ENCODE measurements at places on chromosomes 4 and X.

DNA sequence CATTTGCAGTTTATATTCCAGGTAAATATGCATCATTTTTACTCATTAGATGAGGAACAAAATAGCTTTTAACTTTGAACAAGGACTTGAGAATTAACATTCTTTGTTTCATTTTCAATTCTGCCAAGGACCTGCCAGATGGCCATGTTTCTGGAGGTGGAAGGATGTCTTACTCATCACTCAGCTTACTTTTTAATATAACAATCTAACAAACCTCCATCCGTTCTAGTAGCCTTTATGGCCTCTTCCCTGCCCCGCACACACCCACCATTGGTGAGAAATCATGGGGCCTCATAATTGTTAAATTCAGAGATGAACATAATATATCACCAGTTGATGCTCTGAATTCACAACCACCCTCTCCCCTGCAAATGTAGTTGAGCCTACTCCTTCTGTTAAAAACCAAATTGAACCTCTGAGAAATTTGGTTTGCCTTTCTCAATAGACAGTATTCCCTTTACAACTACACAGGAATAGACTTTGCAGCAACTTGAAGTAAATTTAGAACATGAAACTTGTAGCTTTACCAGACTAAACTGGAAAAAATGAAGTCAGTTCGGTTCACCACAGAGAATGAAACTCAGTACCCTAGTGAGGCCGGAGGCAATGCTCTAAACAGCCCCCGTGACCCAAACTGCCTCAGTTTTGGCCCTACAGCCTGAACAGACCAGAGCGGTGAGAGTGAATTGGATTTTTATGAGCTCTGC is 50.1 kb upstream of the ACSL4 start:
- DNase-seq, result no peak

DNA sequence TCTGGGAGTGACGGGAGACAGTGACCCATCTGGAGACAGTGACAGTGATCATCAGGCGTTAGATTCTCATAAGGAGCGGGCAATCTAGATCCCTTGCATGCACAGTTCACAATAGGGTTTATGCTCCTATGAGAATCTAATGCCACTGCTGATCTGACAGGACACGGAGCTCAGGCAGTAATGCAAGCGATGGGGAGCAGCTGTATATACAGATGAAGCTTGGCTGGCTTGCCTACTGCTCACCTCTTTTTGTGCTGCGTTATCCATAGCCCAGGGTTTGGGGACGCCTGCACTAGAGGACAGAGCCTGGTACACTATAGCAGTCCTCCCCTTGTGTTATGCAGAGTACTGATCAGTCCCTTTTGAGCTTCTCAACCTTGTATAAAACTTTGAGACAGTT is 23.5 kb downstream of the NFKB1 start:
- no peak for DNase-seq

DNA sequence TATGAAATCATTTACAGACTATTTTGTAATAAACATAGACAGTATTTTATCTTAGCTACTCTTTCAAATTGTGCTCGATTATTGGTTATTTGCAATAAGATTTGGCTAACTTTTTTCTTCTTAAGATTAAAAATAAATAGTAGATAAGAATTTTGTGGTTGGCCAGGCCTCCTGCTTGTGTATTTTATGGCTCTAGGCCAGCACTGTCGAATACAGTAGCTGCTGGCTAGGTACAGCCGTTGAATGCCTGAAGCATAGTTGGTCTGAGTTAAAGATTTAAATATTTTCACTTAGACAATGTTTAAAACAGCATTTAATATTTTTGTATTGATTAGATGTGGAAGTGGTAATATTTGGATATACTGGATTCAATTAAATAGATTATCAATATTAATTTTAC is 481.0 kb downstream of the SPRY1 start:
- no peak for DNase-seq

DNA sequence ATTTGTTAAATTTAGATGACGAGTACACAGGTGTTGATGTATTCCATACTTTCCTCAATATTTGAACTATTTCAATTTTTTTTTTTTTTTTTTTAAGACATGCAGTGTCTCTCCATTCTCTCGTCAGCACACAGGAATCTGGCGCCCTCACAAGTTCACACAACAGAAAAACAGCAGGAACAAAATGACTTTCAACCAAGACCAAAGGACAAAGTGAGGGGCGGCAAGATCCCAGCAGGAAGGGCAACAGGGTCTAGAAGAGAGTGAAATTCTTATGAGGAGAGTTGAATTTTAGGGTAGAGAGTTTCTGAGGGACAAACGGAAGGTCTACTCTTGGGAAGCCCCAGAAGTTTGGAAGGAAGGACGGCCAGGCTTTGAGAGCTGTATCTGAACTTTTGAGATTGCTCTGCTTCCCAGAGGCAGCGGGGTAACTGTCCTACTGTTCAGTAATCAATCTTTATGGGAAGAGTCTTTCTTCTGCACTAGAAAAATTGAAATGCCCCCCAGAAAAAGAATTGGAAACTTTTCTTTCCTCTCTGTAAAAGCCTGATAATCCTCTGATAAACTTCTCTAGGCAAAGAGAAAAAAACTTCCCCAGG is 760.2 kb downstream of the RAB28 start:
- DNase-seq, result no peak

DNA sequence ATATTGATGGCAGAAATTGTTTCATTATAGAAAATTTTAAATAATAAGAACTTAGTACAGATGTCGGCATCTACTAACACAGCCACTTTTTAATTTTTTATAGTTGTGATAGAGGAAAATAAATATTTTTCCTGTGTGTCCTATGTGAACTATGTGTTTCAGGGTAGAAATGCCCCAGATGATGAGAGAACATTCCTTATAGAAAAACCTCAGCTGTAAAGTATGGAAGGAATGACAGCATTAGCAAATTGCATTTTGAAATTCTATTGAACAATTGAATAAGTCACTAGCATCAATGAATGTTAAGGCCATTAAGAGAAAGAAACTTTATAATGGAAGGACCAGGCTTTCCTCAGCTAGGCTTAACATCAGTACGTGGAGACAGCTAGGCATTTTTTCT is 149.2 kb downstream of the CFAP299 start:
- DNase-seq, result no peak

DNA sequence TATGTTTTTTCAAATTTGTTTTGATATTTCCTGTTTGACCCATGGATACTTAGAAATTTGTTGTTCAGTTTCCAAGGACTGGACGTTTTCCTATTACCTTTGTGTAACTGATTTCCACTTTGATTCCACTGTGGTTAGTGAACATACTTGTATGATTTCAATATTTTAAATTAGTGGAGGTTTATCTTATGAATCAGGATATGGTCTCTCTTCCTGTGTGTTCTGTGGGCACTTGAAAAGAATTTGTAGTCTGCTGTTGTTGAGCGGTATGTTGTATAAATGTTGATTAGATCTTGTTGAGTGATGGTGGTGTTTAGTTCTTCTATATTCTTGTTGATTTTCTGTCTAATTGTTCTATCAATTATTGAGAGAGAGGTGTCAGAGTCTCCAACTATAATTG is 21.2 kb upstream of the LAMTOR3 start:
- no peak for DNase-seq

- no peak for DNase-seq
Observed at GRCh38 chrX:19675731-19676130, 160.4 kb upstream of the MAP3K15 start.

DNA sequence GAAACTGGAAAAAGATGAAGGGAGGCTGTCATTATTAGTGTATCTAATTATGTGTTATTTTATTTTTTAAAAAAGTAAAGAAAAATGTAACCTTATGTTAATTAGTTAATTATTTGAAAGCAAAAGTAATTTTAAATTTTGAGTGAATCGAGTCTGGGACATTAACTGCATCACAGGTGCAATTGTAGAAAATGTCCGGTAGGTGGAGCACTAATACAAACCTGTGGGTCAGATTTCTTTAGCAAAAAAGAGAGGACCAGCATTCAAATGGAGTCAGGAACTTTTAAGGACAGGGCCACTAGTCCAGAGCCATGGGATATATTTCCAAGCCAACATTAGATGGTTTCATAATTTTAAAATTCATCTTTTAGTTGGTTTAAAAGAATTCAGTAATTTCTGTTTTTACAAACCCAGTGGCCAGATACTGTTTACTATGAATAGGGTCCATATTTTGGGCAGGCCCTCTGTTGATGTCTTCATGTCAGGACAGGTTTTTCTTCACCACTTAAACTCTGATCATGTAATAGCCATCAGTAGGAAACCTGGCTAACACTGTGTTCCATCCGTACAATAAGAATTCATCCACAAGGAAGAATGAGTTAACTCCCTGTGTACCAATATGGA is 27.2 kb downstream of the BST1 start:
- peak; percentile 72 for DNase-seq

DNA sequence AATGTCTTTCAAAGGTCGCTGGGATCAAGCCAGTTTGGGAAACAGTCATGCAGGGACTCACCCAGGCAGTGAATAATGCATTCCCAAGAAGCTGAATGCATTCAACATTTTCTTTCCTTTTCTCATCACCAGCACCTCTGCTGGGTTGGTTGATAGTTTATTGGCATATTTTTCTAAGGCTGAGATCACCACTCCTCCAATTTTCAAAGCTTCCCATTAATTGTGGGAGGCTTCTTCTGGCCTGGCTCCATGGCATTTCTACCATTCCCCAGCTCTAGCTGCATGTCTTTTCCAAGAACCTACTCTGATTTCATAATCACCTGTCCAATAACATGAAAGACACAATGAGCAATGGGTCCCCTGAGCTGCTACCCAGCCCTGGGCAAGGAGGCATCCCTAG is 35.8 kb downstream of the CHRDL1 start:
- DNase-seq, result no peak

DNA sequence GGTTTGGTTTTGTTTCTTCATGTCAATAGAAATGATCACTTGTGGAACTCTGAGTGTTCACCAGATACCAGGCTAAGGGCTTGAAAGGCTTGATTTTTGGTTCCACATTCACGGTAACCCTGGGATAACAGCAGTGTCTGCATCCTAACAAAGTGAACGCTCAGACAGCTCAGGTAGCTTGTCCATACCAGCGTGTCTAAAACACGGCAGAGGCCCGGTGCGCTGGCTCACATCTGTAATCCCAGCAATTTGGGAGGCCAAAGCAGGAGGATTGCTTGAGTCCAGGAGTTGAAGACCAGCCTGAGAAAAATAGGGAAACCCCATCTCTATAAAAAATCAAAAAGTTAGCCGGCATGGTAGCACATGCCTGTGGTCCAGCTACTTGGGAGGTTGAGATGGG is 49.0 kb downstream of the HTRA3 start:
- no peak for DNase-seq

GRCh38 chr4:11543706-11544105 is 115.0 kb upstream of the HS3ST1 start:
- no peak for DNase-seq

GRCh38 chrX:373641-374471 is 12.9 kb downstream of the PPP2R3B start:
- no peak for DNase-seq

DNA sequence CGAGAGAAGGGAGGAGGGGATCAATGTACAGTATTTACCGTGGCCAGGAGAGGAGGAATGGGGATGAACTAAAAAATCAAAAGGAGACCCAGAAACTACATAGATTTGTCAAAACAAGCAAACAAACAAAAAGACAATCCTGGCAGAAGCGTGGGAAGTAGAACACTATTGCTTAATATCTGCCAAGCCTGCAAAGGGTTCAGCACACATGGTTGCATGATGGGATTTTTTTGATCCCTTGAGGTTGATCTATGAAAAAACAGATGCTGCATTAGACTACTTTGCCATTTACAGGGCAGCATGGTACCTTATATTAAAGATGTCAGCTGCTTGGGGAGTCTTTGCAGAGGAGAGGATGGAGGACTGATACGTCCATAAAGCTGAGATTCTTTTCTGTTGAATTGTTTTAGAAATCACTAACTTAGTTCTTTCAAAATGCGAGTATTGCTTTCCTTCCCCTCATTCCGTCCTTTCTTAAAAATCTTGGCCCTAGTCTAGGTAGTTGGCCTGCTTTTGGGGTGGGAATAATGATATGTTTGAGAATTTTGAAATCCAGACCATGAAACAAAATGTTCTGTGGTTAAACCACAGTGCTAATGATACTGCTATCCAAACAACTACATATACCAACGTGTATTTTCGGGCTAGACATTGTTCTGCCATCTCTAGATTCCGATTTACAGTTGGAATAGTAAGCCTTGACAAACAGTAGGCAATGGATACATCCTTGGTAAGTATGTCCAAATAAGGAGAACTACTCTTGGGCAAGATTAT is 39.6 kb upstream of the TMEM150C start:
- no peak for DNase-seq

GRCh38 chr4:2593003-2593402 is 56.6 kb downstream of the FAM193A start:
- no peak for DNase-seq

GRCh38 chr4:6105311-6105911 is 87.2 kb upstream of the C4orf50 start:
- peak; percentile 54 for DNase-seq

DNA sequence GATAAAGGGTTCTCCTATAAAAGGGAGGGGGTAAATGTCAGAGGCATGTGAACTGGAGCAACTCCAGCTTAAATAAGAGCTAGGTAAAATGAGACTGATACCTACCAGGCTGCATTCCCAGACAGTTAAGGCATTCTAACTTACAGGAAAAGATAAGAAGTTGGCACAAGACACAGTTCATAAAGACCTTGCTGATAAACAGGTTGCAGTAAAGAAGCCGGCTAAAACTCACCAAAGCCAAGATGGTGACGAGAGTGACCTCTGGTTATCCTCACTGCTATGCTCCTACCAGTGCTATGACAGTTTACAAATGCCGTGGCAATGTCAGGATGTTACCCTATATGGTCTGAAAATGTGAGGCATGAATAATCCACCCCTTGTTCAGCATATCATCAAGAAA is 13.1 kb upstream of the SULT1B1 start:
- DNase-seq, result no peak

DNA sequence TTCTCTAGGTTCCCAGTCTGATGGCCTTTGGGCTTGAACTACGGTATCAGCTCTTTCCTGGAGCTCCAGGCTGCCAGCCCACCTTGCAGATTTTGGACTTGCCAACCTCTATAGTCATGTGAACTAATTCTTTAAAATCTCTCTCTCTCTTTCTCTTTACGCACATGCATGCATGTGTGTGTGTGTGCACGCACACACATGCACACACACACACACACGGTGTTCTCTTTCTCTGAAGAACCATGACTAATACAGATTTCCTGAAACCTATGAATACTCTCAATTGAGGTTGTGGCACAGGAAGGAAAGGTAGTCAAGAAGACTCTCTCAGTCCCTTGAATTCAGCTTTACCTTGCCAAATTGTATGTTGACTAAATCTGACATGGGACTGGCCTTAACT is 6.2 kb upstream of the ZCCHC13 start:
- no peak for DNase-seq

- DNase-seq, result no peak
Observed at GRCh38 chr4:168666531-168666930, 169.7 kb downstream of the PALLD start.

GRCh38 chr4:176817204-176817603 is 24.5 kb upstream of the VEGFC start:
- DNase-seq, result no peak

Data from natural killer cell treated with Interleukin-12 subunit alpha and Interleukin-12 subunit beta and Interleukin-15 and Interleukin-18, amount 100 ng/mL, for 72 hours (primary cell).